ENCODE measurements at places on chromosomes 6 and 20.

- no peak for DNase-seq
Measured at GRCh38 chr20:19775353-19776253, 17.5 kb downstream of the RIN2 start.

GRCh38 chr6:170464524-170464979 lies 88.6 kb downstream of the PSMB1 start:
- DNase-seq, result no peak

DNA sequence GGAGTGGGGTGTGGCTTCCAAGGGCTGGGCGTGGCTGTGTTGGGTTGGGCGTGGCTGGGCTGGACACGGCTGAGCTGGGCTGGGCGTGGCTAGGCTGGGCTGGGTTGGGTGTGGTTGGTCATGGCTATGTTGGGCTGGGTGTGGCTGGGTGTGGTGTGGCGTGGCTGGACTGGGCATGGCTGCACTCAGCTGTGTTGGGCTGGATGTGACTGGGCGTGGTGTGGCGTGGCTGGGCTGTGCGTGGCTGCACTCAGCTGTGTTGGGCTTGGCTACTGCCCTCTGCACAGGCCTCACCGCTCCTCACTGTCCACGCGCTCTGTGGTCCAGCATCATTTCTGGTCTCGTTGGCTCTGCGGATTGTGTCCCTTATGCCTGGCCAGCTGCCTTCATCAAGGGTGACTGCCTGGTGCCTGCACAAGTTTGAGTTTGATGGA lies 43.5 kb upstream of the SLCO4A1 start:
- DNase-seq, result no peak

DNA sequence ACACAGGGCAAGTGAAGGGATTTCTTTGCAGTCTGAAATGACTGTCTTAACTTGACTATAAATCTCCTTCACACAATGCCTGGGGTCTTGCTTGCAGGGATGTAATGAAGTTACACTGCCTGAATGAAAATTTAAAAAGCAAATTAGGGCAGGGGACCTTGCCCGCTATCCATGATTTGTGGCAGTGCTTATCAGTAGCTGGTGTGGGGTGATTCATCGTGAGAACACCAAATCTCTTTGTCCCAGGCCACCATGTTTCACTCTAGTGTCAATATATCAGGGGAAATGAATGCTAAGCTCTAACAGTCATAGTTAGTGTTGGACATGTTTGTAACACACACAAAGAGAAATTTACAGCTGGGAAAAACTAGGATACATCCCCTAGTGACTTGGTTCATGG lies 713.7 kb upstream of the EPHA7 start:
- no peak for DNase-seq

DNA sequence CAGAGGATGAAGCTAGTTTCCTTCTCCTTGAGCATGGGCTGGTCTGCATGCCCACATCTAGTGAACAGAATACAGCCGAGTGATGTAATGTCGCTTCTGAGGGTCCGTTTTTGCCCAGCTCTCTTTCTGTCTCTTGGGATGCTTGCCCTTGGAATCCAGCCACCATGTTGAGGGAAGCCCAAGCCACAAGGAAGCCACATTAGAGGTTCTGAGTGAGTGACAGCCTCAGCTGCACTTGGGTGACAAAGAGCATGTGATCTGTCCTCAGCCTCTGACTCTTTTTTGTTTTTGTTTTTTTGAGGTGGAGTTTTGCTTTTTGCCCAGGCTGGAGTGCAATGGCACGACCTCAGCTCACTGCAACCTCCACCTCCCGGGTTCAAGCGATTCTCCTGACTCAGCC lies 100.6 kb upstream of the SALL4 start:
- no peak for DNase-seq

DNA sequence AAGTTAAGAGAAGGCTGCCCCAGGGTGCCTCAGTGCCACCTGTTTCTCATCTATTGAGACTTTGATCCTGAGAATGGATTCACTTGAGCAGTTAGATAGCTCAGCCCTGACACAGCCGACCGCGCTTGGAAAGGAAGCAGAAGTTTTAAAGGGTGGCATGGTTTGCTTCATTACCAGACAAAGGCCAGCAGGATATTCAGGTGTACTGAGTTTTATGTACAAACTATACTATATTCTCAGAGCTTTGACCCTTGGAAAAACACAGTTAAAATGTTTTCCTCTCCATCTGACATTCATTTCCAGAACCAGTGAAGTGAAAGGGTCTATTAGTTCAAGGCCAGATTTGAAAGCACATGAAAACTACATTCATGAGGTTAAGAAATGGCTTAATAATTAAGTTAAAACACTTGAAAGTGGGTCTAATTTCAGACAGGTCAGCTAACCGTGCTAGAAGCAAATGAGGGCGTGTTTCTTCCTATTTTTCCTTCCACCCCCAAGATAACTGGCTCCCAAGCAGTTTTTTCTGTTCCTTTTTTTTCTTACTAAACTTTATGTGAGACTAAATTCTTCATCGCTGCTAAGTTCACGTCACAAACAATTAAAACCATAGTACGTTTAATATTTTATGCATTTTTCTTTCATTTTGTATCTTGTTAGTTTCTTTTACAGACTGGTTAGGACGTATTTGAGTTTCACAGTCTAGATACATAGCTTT lies 385.3 kb upstream of the SOX4 start:
- DNase-seq, result no peak

DNA sequence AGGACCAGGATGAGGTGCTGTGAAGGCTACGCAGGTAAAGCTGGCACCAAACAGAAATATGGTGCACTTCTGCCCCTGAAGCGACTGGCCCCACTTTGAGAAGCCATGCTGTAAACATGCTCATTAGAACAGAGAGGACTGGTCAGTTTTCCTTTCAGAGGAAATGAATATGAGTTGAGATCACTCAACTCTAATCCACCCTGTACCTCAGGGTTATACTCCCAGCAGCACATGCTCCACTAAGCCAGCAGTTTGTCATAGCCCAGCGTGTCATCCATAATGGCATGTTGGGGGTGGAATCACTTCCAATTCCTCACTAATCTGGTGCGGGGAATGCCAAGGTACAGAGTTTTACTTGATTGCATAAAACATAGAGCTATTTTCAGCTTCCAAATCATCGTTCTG lies 98.1 kb downstream of the HIVEP2 start:
- no peak for DNase-seq

GRCh38 chr6:150831577-150831976 lies 33.9 kb upstream of the MTHFD1L start:
- DNase-seq, result no peak

DNA sequence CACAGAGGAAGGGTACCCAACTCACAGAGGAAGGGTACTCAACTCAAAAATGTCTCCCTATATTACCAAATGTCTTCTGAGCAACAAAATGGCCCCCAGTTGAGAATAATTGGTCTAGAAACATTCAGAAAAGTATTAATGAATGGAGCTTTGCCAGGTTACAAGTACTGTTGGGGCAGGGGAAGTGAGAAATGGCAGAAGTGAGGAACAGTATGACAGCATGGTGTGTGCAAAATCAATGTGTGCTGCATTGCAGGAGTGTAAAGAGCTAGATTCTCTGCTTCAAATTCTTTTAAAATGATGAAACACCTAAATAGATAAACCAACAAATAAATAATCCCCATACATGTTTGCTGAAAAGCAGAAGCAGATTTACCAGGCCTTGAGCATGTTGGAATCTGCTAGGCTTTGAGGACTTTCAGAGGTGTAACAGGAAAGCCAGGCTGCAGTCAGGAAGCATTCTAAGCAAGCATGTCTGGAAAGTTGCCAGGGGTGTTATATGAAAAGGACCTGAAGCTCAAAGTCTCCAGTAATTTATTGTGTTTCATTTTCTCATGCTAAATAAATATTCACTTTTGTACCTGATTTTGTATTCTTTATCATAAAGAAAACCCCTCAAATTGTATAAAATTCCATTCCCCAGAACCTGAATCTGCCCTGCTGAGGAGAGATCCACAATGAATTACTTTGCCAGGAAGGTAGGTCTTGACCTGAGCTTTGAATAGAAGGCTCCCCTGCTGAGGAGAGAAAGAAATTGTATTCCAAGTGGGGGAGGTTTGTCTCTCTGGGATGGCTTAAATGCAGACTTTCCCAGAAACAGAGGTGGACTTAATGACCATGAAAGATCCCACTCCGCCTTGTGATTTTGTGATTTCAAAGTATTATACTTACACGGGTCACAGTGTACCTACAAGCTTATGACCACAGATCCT lies 265.0 kb upstream of the MARCKS start:
- DNase-seq, result no peak

DNA sequence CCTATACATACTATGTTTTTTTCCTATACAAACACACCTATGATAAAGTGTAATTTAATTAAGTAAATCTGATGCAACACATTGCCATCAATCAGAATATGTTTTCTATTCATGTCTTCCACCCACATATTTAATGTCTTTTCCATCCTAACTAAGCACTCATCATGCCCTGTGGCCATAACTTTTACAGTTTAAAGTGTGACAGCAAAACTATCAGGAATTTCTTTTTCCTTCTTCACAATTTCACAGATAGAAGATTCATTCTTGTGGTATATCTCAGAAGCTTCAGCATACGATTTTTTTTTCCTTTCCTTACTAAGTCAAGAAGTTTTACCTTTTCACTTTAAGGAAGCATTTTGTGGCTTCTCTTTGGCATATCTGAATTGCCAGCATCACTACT lies 7.0 kb upstream of the BEND6 start:
- no peak for DNase-seq

DNA sequence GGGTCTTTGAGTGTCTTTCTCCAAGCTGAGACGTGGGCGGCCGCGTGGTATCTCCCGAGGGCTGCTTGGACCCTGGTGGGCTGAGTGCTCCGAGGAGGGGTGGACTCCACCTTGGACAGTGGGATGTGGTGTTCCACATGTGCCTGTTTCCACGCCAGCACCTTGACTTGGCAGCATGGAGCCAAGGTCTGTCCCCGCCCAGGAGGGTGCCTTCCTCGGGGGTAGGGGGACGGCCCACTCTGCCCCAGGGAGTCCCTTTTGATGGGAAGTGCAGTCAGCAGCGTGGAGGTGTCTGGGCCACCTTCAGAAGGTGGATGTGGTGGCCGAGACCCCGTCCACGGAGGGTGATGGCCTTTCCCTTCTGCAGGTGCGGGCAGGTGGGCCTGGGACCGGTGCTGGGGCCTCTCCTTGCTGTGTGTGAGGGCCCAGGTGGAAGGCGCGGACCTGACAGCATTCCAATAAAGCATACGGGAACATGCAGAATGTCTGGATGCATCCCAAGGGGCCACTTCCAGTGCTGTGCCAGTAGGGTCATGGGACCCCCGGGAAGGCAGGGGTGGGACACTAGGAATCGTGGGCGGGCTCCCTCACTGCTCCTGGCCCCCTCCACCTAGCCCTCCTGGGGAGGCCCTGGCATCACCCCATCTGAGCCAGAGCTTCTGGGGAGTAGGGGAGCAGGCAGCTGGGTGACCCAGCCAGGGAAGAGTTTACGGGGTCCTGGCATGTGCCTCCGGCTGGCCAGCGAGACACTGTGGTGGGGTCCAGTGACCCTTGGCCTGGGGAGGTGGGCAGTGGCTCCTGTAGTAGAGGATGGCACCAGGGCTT lies 3.5 kb upstream of the COL20A1 start:
- no peak for DNase-seq

GRCh38 chr6:135066806-135067205 lies 12.2 kb upstream of the HBS1L start:
- DNase-seq, result no peak

DNA sequence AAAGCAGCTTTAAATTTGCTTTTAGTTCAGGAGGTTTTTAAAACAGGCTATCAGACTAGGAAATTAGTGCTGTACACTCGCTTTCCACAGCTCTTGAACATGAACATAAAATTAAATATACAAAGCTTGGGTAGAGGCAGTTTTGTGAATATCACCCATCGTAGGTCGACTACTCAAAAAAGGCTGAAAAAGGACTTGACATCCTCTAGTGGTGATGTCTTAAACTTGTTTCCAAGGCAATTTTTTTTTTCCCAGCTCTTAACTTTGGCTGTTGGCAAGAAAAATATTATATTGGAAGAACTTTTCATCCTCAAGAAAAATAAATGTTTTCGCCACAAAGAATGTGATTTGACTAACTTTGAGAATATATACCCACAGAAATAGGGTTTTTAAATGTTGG lies 2.9 kb downstream of the MAP7 start:
- no peak for DNase-seq

GRCh38 chr6:144178323-144178722 lies 28.0 kb downstream of the STX11 start:
- DNase-seq, result no peak

DNA sequence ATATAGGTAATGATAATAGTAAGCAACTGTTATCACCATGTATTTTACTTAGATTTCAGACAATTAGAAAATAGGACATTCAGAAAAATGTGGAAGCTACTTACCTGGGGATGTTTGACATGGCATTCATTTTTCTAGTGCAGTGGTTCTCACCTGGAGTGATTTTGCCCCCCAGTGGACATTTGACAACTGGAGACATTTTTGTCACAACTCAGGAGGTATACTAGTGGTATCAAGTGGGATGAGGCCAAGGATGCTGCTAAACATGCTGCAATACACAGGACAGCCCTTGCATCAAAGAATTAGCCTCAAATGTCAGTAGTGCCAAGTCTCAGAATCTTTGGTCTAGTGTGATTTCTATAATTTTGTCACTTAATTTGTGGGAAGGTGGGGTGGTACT lies 36.1 kb downstream of the NUS1 start:
- no peak for DNase-seq

DNA sequence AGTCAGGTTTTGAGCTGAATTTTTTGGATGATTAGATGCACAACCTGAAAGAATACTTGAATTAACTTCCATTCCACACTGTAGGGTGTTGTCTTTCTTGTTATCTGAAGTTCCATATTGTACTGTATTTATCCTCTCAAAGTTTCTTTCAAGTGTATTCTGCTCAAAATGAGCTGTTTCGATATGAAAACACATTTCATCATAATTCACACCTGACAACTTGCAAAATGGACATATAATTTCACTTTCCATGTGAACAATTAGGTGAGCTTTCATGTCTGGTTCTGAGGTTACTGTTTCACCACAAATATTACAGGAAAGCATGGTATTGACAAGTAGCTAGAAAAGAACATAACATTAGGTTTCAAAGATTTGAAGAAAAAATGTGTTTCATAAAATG lies 1.7 kb downstream of the ZUP1 start:
- no peak for DNase-seq

- no peak for DNase-seq
Measured at GRCh38 chr6:34917626-34918285, 28.7 kb downstream of the ANKS1A start.

- DNase-seq, result no peak
Measured at GRCh38 chr6:6870921-6871320, 236.8 kb upstream of the RREB1 start.

GRCh38 chr6:4192627-4193026 lies 57.3 kb upstream of the ECI2 start:
- DNase-seq, result no peak
